Activated T-helper 2 cell treated with anti-CD3 and anti-CD28 coated beads, Interferon-gamma antibody, Interleukin-2, Interleukin-4, amounts not matched to agents 10 μg/mL and 5 μg/mL and 100 μg/mL, durations not matched to agents 14 hours and 24 hours and 36 hours (primary cell): ENCODE measurements at places on chromosomes 13 and 19. TPM values are rescaled to one million over a fixed set of nuclear protein-coding genes. Genes with fewer than 3 reads are reported as not detected.

The ZNF580 gene
- 32.1 and 33.3 TPM in 2 replicates for total RNA-seq

GRCh38 chr19:51607920-51608562 lies 22.2 kb downstream of the SIGLEC5 start:
- DNase-seq = peak; percentile 65
- peaks cover 3% of the 10 kb centered on the region for H3K27me3 ChIP-seq
- H3K27ac ChIP-seq = no peak overlapping the region
- no peak overlapping the region for H3K4me3 ChIP-seq
- H3K36me3 ChIP-seq = no peaks in the 10 kb centered on the region
- peaks cover 20% of the 10 kb centered on the region for H3K4me1 ChIP-seq

The CALR3 gene
- not detected in 2 replicates for total RNA-seq

DNA sequence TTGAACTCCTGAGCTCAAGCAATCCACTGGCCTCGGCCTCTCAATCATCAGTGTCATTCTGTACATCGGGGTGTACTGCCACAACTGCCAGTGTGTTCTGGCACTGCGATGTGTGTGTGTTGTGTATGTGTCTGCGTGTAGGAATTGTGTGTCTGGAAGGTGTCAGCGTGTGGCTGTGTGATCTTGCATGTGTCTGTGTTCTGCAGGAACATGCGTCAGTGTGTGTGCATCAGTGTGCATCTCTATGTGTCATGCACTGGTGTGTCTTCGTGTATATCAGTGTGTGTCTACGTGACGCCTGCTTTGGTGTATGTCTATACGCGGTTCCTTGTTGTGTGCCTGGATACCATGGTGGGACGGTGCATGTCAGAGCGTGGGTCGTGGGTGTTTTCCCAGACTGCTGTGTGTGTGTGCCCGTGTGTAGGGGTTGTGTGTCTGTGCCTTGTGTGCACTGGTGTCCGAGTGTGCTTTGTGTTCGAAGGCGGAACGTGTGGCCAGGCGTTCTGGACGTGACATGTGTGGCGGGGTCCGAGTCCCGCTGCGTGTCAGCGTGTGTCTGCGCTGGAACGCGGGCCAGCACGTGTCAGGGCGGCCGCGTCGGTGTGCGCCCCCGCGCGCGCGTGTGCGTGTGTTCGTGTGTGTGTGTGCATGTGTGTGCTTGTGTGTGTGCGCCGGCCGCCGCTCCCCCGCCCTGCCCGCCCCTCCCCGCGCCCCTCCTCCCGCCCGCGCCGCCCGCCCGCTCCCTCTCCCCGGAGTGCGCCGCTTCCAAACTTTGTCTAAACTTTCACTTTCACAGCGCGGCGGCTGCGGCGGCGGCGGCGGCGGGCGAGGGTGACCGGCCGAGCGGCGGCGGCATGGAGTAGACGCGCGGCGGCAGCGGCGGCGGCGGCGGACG lies at the start of gene NFIX:
Gene NFIX (plus strand): TSS at position 775 of the 895 bp plus-strand sequence. CDS start 363 bp downstream, outside the sequence.
- H3K4me3 ChIP-seq = peak within 1 kb of the TSS; percentile 80
- H3K36me3 ChIP-seq = no peaks in the 10 kb centered on the region
- peak; percentile 57 for DNase-seq
- no peak within 1 kb of the TSS for H3K27ac ChIP-seq

The FBXO46 gene
- 34.4 and 38.9 TPM in 2 replicates for total RNA-seq

DNA sequence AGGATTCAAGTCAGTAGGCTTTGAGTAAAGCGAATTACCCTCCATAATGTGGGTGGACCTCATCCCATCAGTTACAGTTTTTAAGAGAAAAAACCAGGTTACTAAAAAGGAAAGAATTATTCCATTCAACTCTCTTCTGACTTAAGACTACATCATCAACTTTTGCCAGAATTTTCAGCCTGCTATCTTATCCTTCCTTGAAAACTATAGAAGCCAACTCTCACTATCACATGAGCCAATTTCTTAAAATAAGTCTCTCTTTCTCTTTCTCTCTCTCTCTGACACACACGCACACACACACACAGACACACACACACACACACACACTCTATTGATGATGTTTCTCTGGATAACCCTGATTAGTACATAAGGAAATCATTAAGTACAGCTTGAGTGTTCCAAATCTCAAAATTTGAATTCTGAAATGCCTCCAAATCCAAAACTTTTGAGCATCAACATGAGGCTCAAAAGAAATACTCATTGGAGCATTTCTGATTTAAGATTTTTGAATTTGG lies 217.0 kb upstream of the PRR20A start:
- H3K27me3 ChIP-seq = no peaks in the 10 kb centered on the region
- no peaks in the 10 kb centered on the region for H3K36me3 ChIP-seq

DNA sequence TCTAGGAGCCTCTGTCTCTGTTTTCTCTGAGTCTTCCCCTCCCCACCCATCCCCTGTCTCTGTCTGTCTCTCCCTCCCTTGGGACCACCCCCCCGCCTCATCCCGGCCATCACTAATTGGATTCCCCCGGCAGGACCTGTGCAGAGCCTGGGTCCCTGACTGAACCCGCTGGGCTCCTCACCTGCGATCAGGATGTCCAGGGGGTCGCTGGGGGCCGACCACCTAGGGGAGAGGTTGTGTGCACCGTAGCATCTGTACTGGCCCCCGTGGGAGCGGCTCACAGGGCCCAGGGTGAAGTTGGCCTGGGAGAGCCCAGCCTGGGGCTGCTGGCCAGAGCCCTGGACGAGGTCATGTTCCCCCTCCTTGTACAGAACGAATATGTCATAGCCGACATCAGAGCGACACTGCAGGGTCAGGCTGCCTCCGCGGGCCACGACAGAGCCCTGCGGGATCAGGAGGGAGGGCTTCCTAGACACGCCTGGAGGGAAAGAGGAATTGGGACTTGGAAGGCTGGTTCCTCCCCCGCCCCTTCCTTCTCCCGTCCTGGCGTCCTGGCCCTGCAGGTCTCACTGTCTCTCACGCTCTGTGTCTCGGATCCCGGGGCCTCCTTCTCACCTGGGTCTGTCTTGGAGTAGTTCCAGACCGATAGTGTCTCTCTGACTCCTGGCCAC lies 1.8 kb downstream of the LILRB5 start:
- H3K27me3 ChIP-seq = peaks cover 4% of the 10 kb centered on the region
- no peak overlapping the region for H3K27ac ChIP-seq
- no peaks in the 10 kb centered on the region for H3K36me3 ChIP-seq
- no peaks in the 10 kb centered on the region for H3K4me1 ChIP-seq
- no peak for DNase-seq
- no peak overlapping the region for H3K4me3 ChIP-seq
